ENCODE measurements at places on chromosomes 4 and X. TPM values are rescaled to one million over a fixed set of nuclear protein-coding genes. Genes with fewer than 3 reads are reported as not detected.

The PHEX gene
- total RNA-seq, result 0.98 TPM

The ZNF157 gene
- total RNA-seq, result 3.7 TPM

The CXCL8 gene
- 4.7 TPM for total RNA-seq

The ZCCHC18 gene
- total RNA-seq, result 21.6 TPM

The CCDC158 gene
- total RNA-seq, result 3.9 TPM

The TSPAN7 gene
- 73.5 TPM for total RNA-seq

All from temporal lobe (tissue), 4 donors.